ENCODE measurements at places on chromosomes 12 and 14.

DNA sequence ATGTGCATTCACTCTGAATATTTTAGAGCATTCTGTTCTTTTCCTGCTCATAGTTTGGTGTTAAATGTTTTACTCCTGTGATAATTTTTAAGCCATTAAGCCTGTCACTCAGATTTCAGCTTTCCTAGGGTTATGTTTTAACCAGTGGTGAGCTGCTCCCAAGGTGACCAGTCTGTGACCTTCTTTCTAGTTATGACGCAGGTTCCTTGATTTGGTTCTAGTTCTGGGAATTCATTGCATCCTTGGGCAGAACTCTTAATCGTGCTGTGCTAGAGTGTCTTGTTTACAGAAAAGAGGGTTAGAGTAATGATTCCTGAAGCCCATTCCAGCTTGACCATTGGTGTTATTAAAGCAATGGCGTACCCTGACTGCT, 2.2 kb downstream of the GABARAPL1 start:
- DNase-seq = no peak

DNA sequence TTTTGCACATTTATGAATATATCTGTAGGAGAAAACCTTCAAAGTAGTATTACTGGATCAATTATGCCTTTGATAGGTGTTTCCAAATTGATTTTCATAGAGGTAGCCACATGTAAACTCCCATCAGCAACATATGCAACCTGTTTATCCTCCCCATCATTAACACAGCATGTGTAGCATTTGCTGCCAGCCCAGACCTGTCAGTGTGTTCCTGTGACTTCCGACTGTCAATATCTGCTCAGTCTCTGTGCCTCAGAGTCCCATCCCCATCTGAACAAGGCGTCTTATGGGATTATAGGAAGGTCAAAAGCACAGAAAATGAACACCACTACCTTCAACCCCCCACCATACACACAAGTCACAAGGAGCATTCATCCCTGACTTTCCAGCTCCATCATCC, 9.5 kb upstream of the CAPRIN2 start:
- DNase-seq = no peak

DNA sequence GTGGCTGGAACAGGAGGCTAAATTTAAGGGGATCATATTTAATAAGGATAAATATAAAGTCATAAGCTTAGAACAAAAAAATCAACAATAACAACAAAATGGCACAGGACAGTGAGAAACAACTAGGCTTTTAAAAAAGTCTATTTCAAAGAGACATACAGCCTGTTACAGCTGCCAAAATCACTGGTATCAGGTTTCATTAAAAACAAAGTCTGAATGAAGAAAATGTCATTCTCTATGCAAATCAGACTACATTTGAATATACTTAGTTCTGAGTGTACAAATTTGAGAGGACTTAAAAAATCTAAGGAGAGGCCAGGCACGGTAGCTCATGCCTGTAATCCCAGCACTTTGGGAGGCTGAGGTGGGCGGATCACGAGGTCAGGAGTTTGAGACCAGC, 44.0 kb downstream of the TFCP2 start:
- no peak for DNase-seq

- no peak for DNase-seq
Measured at GRCh38 chr12:110921262-110921661, 883 bp upstream of the MYL2 start.

DNA sequence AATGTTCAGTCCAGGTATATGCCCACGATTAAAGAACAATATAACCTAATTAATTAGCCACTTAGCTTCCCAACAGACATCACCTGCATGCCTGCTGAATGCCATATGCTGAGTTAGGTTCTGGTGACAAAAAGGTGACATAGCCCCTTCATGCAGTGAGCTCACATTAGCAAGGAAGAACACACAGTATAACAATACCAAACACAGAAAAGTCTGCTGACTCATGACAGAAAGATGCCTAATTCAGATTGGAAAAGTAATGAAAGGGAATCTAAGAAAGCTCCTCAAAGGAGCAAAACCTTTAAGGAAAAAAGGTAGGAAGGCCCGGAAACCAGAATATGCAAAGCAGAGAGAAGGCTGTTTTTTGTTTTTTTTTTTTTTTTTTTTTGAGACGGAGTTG, 59.0 kb downstream of the FERMT2 start:
- no peak for DNase-seq

- DNase-seq = no peak
Measured at GRCh38 chr12:12019881-12020280, 50.9 kb upstream of the BCL2L14 start.

DNA sequence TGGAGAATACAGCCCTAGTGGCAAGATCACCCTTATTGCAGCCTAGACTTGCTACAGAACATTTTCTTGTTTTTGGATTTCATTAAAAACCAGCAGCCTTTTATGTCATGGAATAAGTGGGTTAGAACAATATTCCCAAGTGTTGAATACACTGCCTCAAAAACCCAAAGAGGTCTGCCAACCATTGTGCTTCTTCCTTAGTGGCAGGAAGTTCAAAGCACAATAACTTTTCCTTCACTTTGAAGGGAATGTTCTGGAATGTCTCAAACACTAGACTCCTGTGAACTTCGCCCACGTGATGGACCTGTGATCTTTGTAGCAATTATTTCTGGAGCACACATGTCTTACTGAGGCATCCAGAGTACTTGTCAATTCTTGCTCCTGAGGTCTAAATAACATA, 8.5 kb downstream of the SLC17A8 start:
- DNase-seq = no peak

- no peak for DNase-seq
Measured at GRCh38 chr14:50399251-50400032, 2.8 kb upstream of the CDKL1 start.

- DNase-seq = peak; percentile 27
Measured at GRCh38 chr12:25249931-25250738, 594 bp downstream of the KRAS start.

GRCh38 chr14:61662437-61663311, 32.6 kb upstream of the HIF1A start:
- no peak for DNase-seq
